Activated gamma-delta T cell treated with anti-CD3 and anti-CD28 coated beads, Interleukin-2, amount 50 U/mL, for 16 hours (primary cell): ENCODE measurements at places on chromosomes 7 and 10.

GRCh38 chr7:46649876-46650275 is 728.8 kb upstream of the IGFBP3 start:
- no peak for DNase-seq

DNA sequence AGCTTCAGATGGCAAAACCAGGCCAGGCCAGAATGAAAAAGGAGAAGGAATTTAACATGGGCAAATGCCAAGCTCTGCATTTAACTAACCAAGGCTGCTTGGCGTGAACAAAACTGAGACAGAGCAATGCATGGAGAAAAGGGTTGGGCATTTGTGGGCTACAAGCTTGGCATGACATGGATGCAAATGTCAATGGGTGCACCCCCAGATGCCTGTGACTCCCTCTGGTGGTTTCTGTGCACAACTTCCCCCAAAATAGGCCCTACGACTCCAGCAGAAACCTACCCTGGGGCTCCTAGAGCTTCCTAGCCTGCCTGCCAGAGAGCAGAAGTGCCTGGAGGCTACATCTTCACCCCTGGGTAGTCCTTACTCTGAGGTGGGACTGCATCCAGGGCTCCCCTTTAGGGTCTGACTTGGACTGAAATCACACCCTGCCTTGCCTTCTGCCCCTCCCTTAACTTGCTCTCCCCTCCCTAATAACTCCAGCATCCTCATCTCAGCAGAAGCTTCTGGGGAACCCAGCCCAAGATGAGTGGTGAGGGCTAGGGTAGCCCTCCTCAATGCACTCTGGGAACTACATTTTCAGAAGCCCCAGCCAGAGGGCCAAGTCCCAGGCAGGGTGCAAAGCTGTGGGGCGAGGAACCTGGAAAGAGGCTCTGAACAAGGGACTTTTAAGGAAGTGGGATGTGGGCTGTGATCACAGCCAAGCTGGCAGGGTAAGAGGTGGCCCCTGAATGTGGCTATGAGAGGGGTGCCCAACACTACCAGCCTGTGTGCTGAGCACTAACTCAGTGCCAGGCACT is 11.3 kb downstream of the GPRIN2 start:
- DNase-seq = no peak

GRCh38 chr7:106057962-106058927 is 53.9 kb downstream of the SYPL1 start:
- no peak for DNase-seq

GRCh38 chr10:9449530-9449929 is 1395.0 kb downstream of the GATA3 start:
- no peak for DNase-seq

DNA sequence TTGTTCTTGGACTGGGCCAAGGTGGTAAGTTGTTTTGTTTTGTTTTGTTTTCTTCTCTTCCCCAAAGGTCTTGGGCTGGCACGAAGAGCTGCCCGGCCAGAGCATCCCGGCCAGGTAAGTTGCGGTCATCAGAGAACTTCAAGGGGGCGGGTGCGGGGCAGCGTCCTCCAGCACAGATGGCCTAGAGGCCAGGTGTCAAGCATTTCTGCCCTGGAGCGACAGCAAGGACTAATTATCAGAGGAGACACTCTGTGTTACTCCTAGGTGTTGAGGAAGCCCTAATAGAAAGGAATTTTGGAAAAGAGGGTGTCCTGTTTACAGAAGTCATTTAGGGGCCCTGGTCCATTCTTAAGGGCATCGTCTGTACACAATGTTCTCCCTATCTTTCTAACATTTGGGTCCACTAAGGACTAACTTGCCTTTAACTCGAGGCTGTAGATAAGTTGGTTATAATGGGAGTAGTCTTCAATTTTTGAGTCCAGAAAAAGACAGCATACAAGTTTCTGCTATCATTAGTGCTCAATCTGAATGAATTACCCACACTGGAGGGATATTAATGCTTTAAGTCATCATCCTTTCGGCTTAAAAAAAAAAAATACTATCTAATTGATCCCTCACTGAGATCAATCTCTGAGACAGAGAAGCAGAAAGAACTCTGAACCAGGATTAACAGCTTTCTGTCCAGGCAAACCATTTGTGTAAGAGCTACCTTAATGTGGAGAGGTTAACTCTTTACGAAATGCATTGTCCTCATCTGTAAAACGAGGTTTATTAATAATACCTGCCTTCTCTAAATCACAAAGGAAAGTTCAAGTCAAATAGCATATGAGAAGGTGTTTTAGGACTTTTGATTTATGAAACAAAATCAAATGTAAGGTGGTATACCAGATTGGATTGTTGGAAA is 1.5 kb downstream of the ITGB8 start:
- no peak for DNase-seq

DNA sequence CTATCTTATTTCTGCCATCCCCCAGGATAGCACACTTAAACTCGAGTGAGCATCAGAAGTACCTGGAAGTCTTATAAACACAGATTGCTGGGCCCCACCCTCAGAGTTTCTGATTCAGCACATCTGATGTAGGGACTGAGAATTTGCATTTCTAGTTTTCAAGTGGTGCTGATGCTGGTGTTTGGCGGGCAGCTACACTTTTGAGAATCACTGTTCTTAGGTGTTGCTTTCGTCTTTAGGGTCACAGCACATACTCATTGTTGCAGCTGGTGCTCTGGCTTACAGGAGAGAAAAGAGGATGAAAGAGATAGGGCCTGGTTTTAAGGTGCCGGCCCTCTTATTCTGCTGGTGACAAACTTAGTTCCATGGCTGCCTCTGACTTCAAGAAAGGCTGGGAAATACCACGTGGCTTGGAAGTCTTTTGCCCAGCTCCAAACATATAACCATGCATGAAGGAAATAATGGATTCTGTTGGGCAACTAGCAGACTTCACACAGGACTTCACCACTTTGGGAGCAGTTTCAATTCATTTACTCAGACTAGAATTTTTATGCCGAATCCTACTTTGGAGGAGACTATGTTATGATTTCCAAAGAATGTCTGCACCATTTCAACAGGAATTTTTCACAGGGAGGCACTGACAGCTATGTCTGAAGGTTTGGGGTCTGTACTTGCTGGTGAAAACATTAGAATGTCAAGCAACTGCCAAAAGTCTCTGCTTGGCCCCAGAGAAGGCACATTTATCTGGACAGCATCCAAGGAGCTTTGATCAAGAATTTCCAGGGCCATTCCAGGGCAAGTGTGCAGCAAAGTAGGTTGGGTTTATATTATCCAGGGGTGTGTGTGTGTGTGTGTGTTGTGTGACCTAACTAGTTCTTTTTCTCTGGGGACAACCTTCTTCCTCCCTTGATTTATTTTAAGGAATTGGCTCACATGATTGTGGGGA is 6.9 kb upstream of the MINDY4 start:
- no peak for DNase-seq

GRCh38 chr7:82175319-82175718 is 268.3 kb downstream of the CACNA2D1 start:
- DNase-seq = no peak
